ENCODE measurements at places on chromosomes 1 and 21. TPM values are rescaled to one million over a fixed set of nuclear protein-coding genes. Genes with fewer than 3 reads are reported as not detected.

Gene DPT
- total RNA-seq = not detected

Gene KIF14
- 2.9 TPM for total RNA-seq

Gene SPATA45
- not detected for total RNA-seq

Gene FAM163A
- not detected for total RNA-seq

Gene DNTTIP2
- 54.0 TPM for total RNA-seq

Gene PAQR7
- 6.4 TPM for total RNA-seq

Gene OVAAL
- total RNA-seq = not detected

Gene FBXO44
- 51.7 TPM for total RNA-seq

Gene TCEA3
- 0.83 TPM for total RNA-seq

Gene ANXA9
- total RNA-seq = not detected

Gene SMIM11
- 4.2 TPM for total RNA-seq

Gene GJA5
- not detected for total RNA-seq

Gene GLIS1
- total RNA-seq = 0.76 TPM

Gene FOXD2
- not detected for total RNA-seq

Gene CEPT1
- 35.6 TPM for total RNA-seq

DNA sequence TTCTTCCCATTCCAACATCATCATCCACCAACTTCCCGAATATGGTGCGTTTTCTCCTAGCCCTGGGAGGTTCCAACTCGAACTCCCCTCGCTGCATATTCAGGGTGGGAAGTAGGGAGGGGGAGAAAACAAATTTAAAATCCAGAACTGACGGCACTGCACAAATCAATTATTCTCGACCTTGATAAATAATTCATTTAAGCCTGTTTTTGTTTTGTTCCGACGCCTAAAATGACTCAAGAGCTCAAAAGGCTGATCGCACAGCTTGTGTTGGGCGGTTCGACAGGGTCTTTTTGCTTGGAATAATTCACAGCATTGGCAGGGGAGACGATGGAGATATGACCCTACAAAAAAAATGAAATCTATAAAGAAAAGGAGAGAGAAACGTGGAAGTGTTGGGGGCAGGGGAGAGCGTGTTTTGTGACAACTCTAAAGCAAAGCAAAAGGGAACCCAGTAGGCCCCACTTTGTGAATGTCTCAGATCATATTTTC, 3.1 kb upstream of the BARHL2 start:
- no peak for DNase-seq

DNA sequence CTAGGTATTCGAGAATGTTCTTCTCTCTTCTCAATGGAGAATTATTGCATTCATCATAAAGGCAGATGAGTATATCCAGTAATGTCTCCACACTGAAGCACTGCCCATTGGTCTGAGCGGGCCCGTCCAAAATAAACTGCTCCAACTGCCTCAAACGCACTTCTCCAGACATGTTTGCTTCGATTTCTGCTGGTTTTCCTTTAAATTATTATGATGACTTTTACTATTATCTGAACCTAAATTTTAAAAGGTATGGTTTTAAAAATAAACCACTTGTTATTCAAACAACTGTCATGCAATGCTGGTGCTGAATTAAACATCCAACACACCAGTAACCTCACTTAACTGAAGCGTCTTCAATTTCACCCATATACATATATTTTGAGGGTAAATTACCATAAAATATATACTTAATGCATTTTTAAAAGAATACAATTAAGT, 1.3 kb downstream of the CDC42BPA start:
- no peak for DNase-seq

GRCh38 chr1:48069662-48070395, 72.6 kb upstream of the TRABD2B start:
- DNase-seq = no peak

- no peak for DNase-seq
Measured at GRCh38 chr1:150259758-150260669, 2.4 kb downstream of the CA14 start.

DNA sequence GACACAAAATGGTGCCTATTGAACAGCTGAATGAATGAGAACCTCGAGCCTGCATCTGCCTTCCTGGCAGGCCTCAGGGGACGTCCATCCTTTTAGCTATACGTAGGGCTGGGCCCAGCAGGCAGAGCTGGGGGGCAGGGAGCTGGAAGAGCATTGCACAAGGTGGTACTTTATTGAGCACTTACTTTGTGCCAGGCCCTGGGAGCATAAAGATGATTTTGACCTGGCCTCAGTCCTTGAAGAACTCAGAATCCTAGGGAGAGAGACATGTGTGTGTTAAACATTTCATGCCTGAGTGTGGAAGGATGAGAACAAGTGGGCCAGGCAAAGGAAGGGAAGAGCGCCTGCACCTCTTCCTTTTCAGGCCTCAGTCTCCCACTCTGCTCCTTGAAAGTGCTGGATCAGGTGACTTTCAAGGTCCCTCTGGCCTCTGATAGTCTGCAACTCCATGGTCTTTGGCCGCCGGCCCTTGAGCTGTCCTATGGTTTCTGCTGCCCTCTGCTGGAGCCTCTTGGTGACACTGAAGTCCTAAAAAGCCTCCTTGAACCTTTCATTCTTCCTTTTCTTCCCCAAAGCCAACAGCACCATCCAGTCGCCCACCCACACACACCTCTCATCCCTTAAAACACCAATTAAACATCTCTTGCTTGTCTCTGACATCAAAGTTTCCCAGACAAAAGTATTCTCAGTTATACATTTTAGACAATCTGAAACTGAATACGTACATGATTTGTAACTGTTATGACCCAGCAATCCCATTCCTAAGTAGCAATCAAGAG, 3.5 kb upstream of the PEAR1 start:
- DNase-seq = peak; percentile 89

DNA sequence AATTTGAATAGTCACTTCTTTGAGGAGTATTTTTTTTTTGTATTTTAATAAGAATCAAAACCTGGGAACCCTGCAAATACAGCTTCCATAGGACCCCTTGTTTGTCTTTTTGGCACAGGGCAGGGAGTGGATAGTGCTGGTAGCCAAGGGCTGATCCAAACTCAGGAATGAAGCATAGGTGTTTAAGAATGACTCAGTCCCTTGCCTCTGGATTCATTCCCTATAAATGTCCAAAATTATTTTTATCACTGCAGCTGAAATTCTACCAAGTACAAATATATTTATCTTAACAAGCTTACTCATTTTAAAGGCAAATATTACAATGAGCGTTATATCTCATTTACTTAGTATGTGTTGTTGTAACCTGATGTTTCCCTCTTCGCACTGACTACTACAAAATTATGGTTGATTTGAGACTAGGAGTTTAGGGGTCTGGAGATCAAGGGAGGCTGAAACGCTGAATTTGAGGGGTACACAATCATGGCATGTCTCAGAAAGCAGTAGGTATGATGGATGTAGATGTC, 278.6 kb upstream of the LYPLAL1 start:
- DNase-seq = no peak

- DNase-seq = no peak
Measured at GRCh38 chr1:103111926-103112325, 3.6 kb upstream of the COL11A1 start.

- no peak for DNase-seq
Measured at GRCh38 chr21:15060543-15061175, 4.1 kb downstream of the NRIP1 start.

- DNase-seq = no peak
Measured at GRCh38 chr1:205329719-205330118, 8.2 kb upstream of the NUAK2 start.

GRCh38 chr21:33070998-33071769, 1.2 kb downstream of the OLIG1 start:
- DNase-seq = peak; percentile 56

- DNase-seq = no peak
Measured at GRCh38 chr1:204894031-204894430, 23.4 kb downstream of the NFASC start.

- DNase-seq = no peak
Measured at GRCh38 chr1:223836586-223836985, 9.2 kb downstream of the TP53BP2 start.

DNA sequence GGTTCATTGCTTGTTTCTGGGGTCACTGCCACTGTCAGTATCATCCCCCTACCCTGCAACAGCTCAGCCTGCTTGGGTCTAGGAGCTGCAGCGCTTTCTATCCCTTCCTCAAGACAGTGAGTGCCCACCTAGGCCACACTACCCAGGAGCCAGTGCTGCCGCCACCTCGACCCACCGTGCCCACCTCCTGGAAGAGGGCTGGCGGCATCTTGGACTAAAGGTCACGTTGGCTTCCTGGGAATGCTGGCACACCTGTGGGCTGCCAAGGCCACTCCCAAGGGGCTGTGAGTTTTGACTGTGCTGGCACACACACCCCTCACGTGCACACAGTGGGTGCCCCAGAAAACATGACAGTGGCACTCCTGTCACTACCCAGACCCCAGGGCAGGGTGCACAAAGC, 22.1 kb downstream of the CRYAA start:
- no peak for DNase-seq

GRCh38 chr1:169160845-169161495, 54.5 kb downstream of the ATP1B1 start:
- DNase-seq = no peak

DNA sequence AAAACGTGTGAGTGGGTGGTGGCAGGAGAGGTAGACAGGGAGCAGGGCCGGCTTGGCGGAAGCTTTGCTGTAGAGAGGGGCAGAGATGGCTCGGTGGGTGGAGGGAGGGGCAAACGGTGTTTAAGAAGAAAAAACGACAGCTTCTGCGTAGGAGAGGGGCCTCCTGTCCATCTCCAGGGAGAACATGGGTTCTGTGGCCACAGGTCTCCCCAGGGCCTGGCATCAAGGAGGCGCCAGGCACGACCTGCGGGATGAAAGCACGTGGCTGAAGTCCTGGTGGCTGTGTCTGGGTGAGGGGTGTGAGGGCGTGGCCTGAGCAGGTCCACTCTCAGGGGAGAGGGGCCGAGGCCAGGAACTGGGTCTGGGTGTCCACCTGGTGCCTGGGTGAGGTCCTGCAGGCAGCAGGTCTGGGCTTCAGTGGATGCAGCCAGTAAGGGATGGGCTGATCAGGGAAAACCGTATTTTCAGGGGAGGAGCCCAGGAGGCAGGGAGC, 940 bp upstream of the PRKCZ start:
- peak; percentile 63 for DNase-seq

DNA sequence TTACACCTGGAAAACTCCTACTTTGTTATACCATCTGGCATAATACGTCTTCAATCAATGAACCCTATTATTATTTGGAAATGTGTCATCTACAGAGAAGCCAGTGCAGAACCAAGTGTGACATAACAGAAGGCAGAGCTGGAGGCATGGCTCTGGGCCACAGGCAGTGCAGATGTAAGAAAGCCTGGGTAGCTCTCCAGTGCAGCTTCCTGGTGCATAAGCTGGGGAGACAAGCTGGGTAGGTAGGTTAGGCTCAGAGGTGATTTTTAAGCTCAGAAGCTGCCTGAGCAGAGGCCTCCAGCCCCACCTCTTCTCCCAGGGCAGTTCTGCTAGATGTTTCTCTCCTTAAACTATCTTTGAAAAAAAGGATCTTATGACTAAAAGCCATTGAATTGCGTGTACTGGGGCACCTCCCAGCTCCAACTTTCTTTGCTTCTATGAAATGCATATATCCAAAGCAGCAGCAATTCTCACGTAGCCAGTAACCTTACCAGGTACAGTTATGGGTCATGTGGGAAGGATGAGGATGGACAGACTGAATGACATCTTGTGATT, 30.7 kb downstream of the AKNAD1 start:
- no peak for DNase-seq

DNA sequence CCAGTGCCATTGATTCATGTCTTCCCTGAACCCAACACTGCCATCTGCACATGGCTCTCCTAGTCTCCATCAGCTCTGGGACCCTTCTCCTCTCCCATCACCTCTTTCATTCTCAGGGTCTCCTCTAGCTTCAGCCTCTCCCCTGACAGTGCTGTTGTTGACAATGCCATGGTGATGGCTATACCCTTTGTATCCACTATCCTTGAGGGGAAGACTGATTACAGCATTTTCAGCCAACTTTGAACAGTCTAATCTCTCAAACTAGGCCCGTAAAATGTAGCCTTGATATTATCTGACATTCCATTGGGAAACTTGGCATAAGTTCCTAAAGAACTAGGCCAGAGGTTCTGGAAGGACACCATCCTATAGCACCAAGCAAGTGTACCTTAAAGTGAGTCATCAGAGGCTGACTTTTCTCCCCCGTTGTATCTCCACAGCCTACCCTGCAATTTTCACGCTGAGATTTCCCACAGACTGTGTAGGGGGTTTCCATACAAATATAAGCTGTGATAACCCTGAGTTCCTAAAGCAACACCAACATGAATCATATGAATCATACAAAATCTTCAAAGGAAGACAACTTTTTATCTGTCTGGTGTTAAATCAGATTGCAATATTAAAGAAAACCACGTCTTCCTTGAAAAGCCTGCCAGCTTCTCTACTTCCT, 5.8 kb downstream of the HAO2 start:
- no peak for DNase-seq

DNA sequence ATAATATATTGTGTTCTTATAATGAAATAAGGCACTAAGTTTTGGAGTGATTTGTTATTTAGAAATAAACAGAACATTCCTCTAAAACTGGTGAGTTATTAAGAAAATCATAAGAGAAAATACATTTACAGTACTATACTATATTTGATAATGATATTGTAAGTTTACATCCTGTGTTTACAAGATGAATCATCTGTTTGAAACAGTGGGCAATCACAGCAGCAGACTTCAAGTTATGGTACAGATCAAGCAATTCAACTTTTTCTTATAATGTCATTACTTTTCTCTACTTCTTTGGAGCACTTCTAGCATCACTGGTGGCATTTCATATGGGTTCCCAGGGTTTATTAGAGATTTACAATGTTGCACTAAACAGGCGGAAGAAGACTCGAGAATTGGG, 86.5 kb upstream of the BRINP3 start:
- no peak for DNase-seq

- DNase-seq = no peak
Measured at GRCh38 chr1:113579256-113580018, 179.8 kb downstream of the PHTF1 start.

GRCh38 chr1:156356262-156356874, 12.6 kb upstream of the RHBG start:
- DNase-seq = no peak

GRCh38 chr21:42532466-42533181, 19.0 kb downstream of the SLC37A1 start:
- no peak for DNase-seq

DNA sequence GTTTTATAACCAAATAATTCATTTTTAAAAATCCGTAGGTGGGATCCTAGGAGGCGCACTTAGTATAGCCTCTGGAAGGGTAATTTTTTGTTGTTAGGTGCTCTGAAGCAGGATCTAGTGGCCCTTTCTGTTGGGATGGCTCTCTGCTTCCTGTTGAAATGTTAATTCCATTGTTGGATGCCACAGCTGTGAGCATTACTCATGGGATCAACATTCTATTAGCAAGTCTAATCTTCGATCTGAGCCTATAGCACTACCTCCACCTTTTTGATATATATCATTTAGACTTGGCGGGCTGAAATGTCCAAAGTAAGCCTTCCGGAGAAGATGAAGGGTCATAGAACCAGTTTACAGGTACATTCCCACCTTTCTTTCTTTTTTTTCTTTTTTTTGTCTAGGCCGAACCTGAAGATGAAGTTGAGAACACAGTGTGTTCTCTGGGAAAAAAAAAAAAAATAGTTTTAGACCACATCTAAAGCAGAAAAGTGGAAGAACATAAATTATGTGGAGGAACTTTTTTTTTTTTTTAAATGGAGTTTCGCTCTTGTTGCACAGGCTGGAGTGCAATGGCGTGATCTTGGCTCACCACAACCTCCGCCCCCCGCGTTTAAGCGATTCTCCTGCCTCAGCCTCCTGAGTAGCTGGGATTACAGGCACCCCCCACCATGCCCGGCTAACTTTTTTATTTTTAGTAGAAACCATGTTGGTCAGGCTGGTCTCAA, 1.4 kb downstream of the CXADR start:
- DNase-seq = no peak

GRCh38 chr1:155910621-155911121, 478 bp downstream of the RIT1 start:
- peak; percentile 24 for DNase-seq
